ENCODE measurements at places on chromosomes 13 and 19. TPM values are rescaled to one million over a fixed set of nuclear protein-coding genes. Genes with fewer than 3 reads are reported as not detected.

The SLC15A1 gene
- total RNA-seq: not detected

The KIR2DL1 gene
- total RNA-seq: not detected

The CEACAM4 gene
- total RNA-seq: not detected

The SLITRK6 gene
- not detected for total RNA-seq

The LILRB3 gene
- total RNA-seq: 0.25 TPM

The ELSPBP1 gene
- not detected for total RNA-seq

- H3K4me3 ChIP-seq: no peak overlapping the region
- H3K27ac ChIP-seq: no peak overlapping the region
- DNase-seq: no peak
- H3K27me3 ChIP-seq: peaks cover 4% of the 10 kb centered on the region
- no peaks in the 10 kb centered on the region for H3K36me3 ChIP-seq
- H3K4me1 ChIP-seq: no peaks in the 10 kb centered on the region
These were observed 36.9 kb downstream of the KCNC3 start for GRCh38 chr19:50292216-50292827.

DNA sequence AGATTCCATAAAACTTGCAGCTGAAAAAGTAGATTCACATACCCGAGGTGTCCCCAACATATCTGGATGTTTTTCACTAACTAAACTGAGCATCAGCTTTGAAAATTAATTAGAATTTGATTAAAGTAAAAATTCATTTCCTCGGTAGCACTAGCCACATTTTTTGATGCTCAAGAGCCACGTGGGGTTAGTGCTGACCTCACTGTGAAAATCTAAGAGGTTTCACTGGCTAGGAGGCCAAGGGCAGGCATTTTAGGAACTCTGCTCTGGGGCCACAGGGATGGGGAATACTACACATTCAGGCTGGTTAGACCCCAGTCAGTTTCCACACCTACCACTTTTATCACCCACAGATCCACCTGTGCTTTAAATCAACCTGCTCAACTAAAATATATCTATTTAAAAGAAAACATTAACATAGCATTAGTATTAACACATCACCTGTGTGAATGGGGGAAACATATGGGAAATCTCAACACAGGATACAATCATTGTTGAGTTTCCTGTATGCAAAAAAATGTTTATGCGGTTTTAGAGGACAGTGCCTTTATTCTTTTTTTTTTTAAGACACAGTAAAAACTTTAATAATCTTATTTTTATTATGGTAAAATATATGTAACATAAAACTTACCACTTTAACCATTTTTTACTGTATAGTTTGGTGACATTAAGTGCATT, 45.5 kb downstream of the BRD4 start:
- H3K27me3 ChIP-seq: no peaks in the 10 kb centered on the region
- H3K4me3 ChIP-seq: no peak overlapping the region
- peak overlapping the region; percentile 67 for H3K27ac ChIP-seq
- peaks cover 100% of the 10 kb centered on the region for H3K4me1 ChIP-seq
- DNase-seq: no peak

GRCh38 chr13:112947796-112948195, 21.2 kb upstream of the MCF2L start:
- H3K27ac ChIP-seq: no peak overlapping the region
- H3K4me1 ChIP-seq: peaks cover 9% of the 10 kb centered on the region
- H3K4me3 ChIP-seq: no peak overlapping the region
- H3K27me3 ChIP-seq: no peaks in the 10 kb centered on the region
- H3K36me3 ChIP-seq: no peaks in the 10 kb centered on the region

DNA sequence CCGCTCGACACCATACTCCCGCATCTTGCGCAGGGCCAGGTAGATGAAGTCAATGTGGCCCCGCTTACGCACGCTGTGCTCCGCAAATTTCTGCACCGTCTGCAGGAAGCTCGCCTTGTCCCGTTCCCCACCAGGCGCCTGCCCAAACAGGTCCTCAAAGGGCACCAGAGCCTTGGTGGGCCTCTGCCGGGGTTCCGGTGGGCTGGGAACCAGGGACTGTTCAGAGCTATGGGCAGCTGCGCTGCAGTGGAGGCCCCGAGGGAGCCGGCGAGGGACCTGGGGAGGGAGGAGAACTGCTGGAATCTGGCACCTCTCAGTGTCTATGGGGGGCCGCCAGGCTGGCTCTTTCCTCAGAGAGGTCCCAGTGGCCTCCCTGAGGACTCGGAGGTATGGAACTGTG, 8.3 kb upstream of the ZNF653 start:
- H3K36me3 ChIP-seq: peaks cover 36% of the 10 kb centered on the region
- H3K4me1 ChIP-seq: no peaks in the 10 kb centered on the region
- no peaks in the 10 kb centered on the region for H3K27me3 ChIP-seq

DNA sequence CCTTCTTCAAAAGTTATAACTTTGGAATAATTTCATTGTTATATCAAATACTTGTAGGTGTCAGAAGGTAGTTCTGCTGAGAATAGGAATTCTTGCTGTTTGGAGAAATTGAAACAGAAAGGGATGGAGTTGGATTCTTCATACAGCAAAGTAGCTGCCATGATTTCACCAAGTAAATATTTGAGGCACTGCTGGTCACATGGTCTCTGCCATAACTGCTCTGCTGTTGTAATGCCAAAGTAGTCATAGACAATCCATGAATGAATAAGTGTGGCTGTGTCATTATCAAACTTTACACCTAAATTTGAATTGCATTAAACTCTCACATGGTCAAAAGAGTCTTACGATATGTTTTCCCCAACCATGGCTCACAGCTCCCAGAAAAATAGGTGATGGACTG, 308.6 kb downstream of the GPC6 start:
- no peaks in the 10 kb centered on the region for H3K27me3 ChIP-seq
- no peaks in the 10 kb centered on the region for H3K36me3 ChIP-seq

GRCh38 chr13:38819053-38819452, 132.2 kb downstream of the FREM2 start:
- no peaks in the 10 kb centered on the region for H3K27me3 ChIP-seq
- H3K4me1 ChIP-seq: no peaks in the 10 kb centered on the region

- H3K36me3 ChIP-seq: no peaks in the 10 kb centered on the region
- no peaks in the 10 kb centered on the region for H3K27me3 ChIP-seq
- peaks cover 4% of the 10 kb centered on the region for H3K4me1 ChIP-seq
- DNase-seq: no peak
These were observed 218.8 kb downstream of the NBEA start for GRCh38 chr13:35160896-35161295.

DNA sequence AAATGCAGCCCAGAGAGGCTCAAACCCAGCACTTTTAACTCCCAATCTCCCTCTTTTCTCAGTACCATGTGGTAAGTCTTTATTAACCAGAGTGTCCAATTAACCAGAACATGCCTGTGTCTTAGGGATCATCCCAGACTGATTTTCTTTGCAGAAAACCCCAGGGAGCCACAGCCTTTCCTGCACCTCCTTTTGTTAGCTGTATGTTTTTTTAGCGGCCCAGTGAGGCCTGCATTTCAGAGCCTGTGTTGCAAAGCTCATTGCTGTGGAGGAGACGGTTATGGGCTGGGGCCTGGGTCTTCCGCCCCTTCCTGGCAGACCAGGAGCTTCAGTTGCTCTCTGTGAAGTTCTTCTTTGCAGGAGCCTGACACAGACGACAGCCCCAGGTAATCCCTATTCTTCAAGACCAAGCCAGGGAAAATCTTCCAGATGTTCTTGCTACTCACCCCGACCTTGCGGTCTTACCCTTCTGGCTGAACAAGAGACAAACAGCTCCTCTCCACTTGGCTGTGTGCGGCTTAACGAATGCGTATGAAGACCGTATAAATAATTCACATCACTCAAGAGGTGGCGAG, 70.7 kb upstream of the TSHZ3 start:
- no peak overlapping the region for H3K4me3 ChIP-seq
- no peaks in the 10 kb centered on the region for H3K36me3 ChIP-seq
- no peak overlapping the region for H3K27ac ChIP-seq
- no peaks in the 10 kb centered on the region for H3K4me1 ChIP-seq

DNA sequence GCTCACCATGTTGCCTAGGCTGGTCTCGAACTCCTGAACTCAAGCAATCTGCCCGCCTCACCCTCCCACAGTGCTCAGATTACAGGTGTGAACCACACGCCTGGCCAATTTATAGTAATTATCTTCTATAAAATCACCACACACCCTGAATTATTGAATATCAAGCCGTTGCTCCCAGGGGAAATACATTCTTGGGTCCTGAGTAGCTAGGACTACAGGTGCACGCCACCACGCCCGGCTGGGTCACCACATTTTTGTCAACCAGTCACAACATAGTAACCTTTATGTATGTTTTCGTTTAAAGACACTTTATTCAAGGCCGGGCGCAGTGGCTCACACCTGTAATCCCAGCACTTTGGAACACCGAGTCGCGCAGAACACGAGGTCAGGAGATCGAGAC, 8.3 kb downstream of the CBLC start:
- no peak overlapping the region for H3K27ac ChIP-seq
- no peaks in the 10 kb centered on the region for H3K27me3 ChIP-seq
- no peaks in the 10 kb centered on the region for H3K36me3 ChIP-seq
- no peak overlapping the region for H3K4me3 ChIP-seq
- DNase-seq: no peak
- no peaks in the 10 kb centered on the region for H3K4me1 ChIP-seq

- H3K36me3 ChIP-seq: no peaks in the 10 kb centered on the region
- H3K27me3 ChIP-seq: no peaks in the 10 kb centered on the region
- H3K4me3 ChIP-seq: no peak overlapping the region
- H3K4me1 ChIP-seq: no peaks in the 10 kb centered on the region
- H3K27ac ChIP-seq: no peak overlapping the region
These were observed 911.0 kb downstream of the UQCRFS1 start for GRCh38 chr19:28301961-28302360.

DNA sequence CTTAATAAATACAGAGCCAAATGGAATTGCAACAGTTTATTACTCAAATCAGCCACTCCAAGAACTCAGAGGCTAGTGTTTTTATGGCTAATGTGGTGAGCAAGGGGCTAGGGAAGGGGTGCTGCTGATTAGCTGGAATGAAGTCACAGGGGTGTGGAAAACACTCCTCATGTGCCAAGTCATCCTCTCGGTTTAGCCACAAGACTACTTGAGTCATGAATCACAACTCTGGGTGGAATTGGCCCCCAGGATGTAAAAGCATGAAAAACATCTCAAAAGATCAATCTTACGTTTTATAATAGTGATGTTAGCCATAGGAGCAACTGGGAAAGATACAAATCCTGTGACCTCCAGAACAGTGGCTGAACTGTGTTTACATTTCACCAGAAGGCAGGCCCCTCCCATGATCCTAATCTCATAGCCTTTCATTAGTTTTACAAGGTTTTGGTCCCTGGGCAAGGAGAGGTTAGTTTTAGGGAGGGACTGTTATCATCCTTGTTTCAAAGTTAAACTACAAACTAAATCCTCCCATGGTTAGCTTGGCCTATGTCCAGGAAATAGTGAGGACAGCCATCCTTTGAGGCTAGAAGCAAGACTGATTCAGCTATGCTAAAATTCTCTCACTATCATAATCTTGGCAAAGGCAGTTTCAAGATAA, 2020.1 kb upstream of the PCDH20 start:
- H3K27me3 ChIP-seq: no peaks in the 10 kb centered on the region
- H3K27ac ChIP-seq: no peak overlapping the region
- H3K4me3 ChIP-seq: no peak overlapping the region
- no peaks in the 10 kb centered on the region for H3K36me3 ChIP-seq

DNA sequence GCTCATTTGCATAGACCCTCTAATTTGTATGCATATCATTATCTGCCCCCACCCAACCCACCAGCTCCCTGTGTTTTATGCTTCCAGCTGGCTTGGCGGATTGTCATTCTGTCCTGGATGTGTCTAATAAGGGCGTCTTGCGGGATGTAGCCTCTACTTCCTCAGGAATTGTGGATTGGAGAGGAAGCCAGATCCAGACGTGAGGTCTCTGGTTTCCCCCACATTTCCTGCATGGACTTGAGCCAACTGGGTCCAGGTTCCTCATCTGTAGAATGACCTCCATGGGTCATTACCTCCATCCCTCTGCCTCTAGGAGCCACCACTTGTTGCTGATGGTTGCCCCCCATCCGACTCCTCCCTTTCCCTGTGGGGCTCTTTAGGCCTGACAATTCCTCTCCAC, 7.3 kb downstream of the TNFSF14 start:
- H3K36me3 ChIP-seq: no peaks in the 10 kb centered on the region
- DNase-seq: no peak
- H3K27ac ChIP-seq: no peak overlapping the region
- H3K4me3 ChIP-seq: no peak overlapping the region
- H3K27me3 ChIP-seq: peaks cover 31% of the 10 kb centered on the region

- no peak overlapping the region for H3K27ac ChIP-seq
- no peak overlapping the region for H3K4me3 ChIP-seq
- no peaks in the 10 kb centered on the region for H3K36me3 ChIP-seq
- no peaks in the 10 kb centered on the region for H3K27me3 ChIP-seq
- DNase-seq: no peak
These were observed 620.9 kb upstream of the KLF12 start for GRCh38 chr13:74755065-74755464.

DNA sequence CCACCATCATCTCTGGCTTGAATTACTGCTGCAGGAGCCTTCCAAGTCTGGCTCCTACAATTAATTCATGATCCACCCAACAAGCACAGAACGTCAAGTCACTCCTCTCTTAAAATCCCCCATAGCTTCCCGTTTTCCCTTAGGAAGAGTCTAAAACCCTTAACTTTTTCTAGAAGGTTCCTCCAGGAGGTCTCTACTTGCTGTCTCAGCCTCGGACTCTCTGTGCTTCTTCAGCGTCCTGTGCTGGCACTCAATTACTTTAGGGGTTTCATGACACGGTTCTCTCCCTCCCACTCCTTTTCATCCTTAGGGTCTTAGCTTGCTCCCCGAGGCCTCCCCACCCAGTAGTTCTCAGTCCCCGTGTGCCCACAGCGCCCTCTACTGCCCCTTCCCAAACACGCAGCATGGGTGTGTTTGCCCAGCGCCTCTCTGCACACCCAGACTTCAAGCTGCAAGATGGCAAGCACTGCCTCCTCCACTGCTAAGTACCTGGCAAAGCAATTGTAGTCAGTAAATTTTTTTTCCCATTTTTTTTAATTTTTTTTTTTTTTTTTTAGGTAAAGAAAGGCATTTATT, 25.8 kb upstream of the MAP3K10 start:
- peak; percentile 65 for DNase-seq
- H3K36me3 ChIP-seq: no peaks in the 10 kb centered on the region
- H3K27me3 ChIP-seq: no peaks in the 10 kb centered on the region
- H3K4me3 ChIP-seq: no peak overlapping the region
- H3K27ac ChIP-seq: no peak overlapping the region
- peaks cover 38% of the 10 kb centered on the region for H3K4me1 ChIP-seq

DNA sequence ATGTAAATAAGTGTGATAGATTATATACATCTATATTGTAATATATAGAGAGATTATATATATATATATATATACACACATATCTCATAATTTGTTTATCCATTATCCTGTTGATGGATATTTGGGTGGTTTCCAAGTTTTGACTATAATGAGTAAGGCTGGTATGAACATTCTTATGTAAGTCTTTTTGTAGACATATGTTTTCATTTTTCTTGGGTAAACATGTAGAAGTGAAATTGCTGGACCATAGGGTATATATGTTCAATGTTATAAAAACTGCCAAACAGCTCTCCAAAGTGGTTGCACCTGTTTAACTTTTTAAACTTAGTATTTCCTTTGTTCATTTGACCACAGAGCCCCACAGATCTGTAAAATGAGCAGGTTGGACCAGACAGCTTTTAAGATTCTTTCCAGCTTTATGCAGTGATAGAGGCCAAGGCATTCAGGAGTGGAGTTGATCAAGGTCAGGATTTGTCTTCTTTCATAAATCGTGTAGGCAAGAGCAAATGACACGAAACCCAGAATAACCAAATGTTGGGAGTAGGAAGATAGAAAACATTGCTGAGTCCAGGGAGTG, 21.7 kb upstream of the KATNAL1 start:
- no peak overlapping the region for H3K4me3 ChIP-seq
- peaks cover 25% of the 10 kb centered on the region for H3K4me1 ChIP-seq
- H3K36me3 ChIP-seq: no peaks in the 10 kb centered on the region
- no peak overlapping the region for H3K27ac ChIP-seq
